CD4-positive, alpha-beta T cell treated with Interferon alpha-2 for 1 hour (primary cell): ENCODE measurements at places on chromosomes 1 and 21.

DNA sequence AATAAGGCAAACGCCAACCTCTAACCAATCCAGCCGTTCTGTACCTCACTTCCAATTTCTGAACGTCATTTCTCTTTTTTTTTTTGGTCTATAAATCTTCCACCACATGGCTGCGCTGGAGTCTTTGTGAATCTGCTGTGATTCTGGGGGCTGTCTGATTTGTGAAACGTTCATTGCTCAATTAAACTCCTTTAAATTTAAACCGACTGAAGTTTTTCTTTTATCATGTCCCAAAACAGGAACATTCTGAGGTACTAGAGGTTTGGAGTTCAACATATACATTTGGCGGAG, 65.5 kb upstream of the BACH1 start:
- DNase-seq = peak; percentile 13

DNA sequence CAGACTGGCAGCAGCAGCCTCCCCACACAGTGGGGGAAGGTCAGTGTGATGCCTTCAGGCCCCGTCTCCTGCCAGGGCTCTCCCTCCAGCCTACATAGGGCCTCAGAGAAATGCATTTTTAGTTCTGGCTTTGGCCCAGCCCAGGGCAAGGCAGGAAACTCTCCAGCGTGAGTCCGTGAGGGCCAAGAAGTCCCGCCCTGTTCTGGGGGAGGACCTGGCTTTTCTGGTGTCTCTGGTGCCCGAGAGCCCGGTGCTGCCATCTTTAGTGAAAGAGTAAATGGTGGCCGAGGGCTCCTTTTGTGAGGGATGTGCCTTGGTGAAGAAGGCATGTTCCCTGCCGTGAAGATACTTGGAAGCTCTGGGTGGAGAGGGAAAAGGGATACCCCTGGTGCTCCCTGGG, 14.8 kb upstream of the DIP2A start:
- DNase-seq = no peak

DNA sequence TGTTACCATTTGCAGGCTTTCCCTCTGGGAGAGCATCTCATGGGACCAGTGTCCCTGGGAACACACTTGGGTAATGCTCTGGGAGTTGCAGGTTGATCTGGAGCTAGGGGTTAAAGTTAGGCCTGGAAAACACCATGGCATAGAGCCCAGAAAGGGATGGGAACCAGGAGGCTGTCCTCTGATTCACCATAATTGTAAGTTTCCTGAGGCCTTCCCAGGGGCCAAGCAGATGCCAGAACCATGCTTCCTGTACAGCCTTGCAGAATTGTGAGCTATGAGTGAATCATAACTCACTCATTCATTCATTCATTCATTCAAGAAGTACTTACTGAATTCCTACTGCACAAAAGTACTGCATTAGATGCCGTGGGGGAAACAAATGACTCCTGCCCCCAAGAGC, 50.0 kb downstream of the LACTBL1 start:
- DNase-seq = no peak

- no peak for DNase-seq
These were observed 15.6 kb upstream of the TTLL10 start for GRCh38 chr1:1157914-1158710.

DNA sequence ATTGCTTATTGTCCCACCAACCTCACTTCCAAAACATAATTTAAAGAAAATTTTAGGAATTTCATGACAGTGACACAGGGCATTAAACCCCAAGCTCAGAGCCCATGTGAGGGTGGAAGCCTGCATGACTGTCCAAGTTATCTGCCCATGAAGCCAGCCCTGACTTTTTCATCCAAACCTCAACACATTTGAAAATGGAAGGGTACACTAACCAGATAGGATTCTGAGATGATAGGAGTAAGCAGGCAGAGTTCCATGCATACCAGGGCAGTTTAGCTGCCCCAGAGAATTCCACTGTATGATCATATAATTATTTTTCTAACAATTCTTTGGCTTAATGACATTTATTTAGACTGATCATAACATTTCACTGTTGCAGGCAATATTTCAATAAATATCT, 986.0 kb downstream of the TTLL7 start:
- no peak for DNase-seq

GRCh38 chr1:58204284-58204683, 342.2 kb downstream of the OMA1 start:
- no peak for DNase-seq

GRCh38 chr1:29549001-29549400, 312.7 kb downstream of the PTPRU start:
- DNase-seq = no peak

DNA sequence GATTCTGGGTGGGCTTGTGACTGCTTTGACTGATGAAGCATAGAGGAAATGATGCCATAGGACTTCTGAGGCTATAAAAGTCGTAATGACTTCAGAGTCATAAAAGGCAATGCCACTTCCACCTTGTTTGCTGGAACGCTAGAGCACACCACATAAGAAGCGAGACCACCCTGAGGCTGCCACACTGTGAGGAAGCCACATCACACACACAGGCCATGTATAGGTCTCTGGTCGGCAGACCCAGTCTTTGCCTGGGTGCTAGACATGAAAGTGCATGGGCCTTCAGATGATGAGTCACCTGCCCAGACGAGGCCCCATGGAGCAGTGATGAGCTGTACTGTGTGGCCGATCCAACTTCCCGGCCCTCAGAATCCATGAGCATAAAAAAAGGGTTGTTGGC, 14.2 kb upstream of the KANK4 start:
- no peak for DNase-seq

DNA sequence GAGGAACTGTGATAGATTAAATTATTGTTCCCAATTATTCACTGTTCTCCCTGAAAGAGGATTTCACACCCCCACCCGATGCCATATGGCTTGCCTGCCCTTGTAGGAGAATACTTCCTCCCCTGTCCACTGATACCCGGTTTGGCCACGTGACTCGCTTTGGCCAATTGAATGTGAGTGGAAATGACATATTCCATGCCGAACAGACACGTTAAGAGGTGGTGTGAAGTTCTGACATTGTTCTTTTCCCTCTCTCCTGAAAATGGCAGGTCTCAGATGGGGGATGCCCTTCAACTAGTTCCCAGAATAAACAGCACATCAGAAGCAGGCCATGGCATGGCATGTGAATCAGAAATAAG, 5.3 kb downstream of the STUM start:
- no peak for DNase-seq

DNA sequence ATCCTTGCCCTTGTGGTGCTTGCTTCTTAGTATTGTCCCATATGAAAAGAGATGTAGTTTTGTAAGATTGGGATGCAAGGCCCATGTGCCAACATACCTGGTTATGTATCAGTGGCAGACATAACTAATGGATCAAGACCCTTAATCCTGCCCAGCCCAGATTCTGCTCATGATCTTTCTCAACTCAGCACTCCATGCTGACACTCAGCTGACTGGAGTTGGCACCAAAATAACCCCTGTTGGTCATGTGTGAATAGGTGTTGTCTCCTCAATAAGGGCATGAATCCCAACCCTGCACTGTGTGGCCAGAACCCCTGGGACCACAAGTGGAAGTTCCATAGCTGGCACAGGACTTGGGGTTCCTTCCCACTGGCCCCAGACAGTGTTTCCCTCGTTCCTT, 13.9 kb upstream of the CNR2 start:
- DNase-seq = no peak

GRCh38 chr1:211903490-211904245, 73.1 kb upstream of the LPGAT1 start:
- DNase-seq = no peak

DNA sequence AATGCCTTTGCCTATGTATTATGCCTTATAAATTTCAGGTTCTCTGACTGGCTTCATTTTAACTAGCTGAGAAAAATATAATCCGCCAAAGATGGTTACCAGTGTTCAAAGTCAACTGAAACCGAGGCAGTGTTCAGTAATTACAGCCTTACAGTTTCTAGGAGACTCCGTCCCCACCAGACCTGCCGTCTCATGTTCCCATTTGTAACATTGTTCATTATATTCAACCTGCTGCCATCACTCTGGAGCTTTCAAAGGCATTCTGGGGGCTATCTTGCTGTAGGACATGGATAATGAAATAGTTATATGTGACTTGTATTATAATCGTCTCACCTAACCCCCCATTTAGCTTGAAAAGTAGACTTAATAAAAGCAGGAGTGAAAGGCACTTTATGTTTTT, 302.5 kb downstream of the RWDD3 start:
- DNase-seq = no peak

GRCh38 chr1:245671966-245672767, 517.4 kb downstream of the KIF26B start:
- DNase-seq = no peak

DNA sequence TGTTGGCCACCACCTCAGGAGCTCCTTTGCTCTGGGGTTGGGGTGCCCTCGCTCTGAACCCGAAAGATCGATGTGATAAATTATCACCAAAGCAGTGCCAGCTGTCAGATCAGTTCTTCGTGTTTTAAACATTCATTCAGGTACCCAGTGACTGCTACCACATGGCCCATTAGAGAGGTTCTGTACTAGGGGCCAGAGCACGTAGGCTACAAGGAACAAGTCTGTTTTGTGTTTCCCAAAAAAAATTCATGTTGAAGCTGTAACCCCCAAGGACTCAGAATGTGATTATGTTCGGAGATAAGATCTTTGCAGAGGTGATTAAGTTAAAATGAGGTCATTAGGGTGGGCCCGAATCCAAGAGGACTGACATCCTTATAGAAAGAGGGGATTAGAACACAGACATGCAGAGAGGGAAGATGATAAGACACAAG, 526.9 kb downstream of the NPHP4 start:
- no peak for DNase-seq

GRCh38 chr1:30654188-30654587, 69.2 kb downstream of the MATN1 start:
- DNase-seq = no peak

- no peak for DNase-seq
These were observed 182.9 kb upstream of the NFIA start for GRCh38 chr1:60899464-60899863.

GRCh38 chr1:178908358-178908757, 37.5 kb upstream of the ANGPTL1 start:
- DNase-seq = no peak

GRCh38 chr1:235875036-235875597, 8.4 kb upstream of the LYST start:
- DNase-seq = no peak

DNA sequence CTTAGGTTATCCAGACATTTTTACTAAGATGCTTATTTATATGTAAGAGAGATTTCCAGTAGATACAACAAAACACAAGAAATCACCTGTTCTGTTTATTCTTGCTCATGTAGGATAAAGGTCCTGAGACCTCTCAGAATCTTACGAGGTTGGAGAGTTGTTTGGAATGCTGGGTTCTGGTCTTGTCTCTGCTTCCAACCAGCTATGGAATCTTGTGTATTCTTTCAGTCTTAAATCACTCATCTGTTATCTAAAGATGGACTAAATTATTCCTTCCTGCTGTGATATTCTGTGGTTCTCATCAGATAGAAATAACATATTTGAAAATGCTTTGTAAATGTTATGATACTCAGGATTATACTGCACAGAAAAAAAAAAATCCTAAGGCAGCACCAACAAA, 21.3 kb downstream of the GNAT2 start:
- DNase-seq = no peak

DNA sequence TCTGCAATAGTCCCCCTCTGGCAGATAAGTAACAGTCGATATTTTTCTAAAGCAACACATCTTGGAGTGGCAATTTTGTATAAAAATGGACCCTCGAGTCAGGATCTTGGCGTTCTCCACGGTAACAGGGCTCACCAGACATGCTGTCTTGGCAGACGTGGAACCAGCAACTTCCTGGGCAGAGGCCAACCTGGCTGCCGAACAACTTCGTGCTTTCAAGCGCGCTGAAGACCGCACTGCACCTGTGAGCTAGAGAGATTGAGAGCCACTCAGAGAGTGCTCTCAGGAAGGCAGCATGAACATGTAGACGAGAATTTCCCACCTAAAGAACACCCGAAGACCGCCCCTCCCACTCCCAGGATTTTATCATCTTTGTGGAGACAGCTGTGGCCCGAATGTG, 7.3 kb downstream of the C1orf174 start:
- no peak for DNase-seq

- no peak for DNase-seq
These were observed 392.3 kb upstream of the PKN2 start for GRCh38 chr1:88291611-88292354.

DNA sequence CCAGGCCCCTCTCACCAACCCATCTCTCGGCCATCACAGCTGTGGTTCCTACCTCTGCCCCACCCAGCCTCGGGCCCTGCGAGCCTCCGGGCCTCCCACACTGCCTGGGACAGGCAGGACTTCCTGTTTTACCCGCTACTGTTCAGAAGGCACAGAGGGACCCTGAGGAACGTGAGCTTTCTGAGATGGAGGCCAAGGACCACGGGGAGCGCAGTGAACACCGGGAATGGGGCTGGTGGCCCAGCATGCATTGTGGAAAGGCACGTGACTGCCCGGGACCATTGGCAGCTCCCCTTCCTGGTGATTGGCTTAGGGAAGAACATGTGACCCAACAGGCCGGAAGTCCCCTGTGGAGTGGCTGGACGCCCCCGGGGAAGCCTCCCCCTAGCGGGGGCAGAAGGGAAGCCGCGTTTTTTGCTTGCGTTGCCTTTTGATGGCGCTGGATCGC, 7.0 kb downstream of the S100B start:
- DNase-seq = no peak

- DNase-seq = no peak
These were observed 109.4 kb downstream of the NAV1 start for GRCh38 chr1:201648066-201648906.
